ENCODE measurements at places on chromosomes 5 and 9.

DNA sequence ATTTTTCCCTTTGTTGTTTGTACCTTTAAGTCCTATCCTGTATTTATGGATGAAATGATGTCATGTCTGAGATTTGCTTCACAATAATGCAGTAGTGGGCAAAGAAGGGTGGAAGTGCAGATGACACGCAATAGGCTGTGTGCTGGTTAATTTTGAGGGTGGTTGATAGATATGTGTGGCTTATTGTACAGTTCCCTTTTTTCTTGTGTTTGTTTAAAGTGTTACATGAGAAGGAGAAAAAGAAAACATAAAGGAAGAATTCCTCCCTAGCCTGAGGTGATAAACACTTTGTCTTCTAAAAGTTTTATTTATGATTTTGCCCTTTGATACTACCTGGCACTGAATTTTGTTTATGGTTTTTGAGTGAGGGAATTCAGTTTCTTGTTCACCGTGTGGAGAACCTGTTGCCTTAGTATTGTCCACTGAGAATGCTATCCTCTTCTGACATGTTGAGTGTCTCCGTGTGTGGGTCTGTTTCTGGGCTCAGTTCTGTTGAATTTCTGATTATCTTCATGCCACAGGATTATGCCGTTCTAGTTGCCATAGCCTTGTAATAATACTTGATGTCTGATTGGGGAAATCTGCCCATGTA, 52.3 kb upstream of the FAM120AOS start:
- no peak for DNase-seq

DNA sequence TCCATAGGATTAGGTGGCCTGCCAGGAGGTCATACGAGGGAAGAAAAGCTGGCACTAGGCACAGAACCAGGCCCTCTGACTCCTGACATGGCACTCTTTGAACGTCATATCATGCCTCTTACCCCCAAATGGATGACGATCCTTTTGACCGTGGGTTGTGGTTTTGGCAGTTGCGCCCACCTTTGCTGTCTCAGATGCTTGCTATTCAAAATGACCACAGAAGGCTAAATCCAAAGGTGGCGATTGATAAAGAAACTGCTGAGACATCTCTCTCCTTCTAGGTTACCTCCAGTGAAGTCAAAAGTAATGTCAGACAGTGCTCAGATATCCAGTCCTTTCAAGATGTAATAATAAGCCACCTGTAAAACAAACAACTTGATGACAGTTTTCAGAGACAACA, 385.0 kb downstream of the EFNA5 start:
- no peak for DNase-seq

- DNase-seq, result no peak
Observed at GRCh38 chr5:149126906-149127305, 14.4 kb upstream of the ABLIM3 start.

DNA sequence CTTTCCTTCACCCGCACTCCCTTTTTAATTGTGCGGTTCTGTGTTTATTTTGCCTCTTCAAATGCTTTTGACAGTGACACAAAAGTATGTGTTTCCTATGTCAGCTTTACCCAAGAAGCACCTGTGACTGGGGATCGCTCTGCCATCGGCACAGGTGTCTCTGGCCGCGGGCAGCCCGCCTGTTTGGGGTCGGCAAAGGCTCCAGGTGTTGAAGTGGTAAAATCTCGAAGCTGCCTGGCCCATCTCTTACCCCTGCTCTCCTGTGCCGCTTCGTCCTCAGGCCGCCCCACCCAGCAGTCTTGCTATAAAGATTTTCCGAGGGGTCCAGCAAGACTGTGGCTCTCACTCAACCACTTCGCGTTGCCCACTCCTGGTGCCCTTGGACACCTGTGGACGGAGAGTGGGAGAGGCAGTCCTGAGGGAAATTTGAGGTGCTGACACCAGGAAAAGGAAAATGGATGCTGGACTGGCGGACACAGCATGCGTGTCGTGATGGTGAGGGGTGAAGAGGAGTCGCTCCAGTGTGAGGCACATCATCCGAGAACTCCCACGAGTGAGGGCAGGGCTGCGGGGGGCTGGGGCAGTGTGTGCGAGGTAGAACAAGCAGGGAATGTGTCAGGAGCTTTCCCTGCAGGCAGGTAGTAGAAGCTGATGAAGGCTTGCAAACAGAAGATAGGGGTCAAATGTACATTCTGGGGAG, 29.1 kb upstream of the CEP72 start:
- DNase-seq, result no peak

DNA sequence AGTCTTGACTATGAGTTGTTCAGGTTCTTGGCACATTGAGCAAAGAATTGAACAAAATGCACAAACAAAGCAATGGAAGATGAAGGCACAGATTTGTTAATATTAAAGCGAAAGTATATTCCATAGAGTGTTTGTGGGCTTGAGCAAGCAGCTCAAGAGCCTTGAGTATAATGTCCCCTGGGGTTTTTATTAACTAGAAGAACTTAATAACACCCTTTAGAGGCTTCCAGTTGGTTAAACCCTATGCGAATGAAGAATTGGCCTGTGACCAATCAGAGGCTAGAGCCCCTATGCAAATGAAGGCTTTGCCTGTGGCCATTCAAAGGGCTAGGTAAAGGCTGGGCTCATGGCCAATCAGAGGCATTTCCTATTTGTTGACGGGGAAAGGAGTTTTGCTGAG, 135.3 kb upstream of the IL12B start:
- DNase-seq, result no peak

DNA sequence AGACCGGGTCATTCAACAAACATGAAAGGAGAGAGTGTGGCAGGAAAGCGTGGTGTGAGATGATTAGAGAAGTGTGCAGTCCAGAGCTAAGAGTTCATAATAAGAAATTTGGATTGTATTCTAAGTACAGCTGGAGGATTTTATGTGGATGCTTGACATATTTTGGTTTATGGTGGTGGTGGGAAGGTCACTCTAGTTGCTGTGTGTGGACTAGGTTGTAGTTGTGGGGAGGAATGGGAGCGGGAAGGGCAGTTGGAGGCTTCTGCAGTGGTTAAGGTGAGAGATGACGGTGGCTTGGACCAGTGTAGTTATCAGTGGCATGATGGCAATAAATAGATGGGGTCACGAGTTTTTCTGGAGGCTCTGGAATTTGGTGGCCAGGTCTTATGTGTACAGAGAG, 45.7 kb upstream of the GPR151 start:
- no peak for DNase-seq

GRCh38 chr9:137783521-137783920, 94.1 kb upstream of the CACNA1B start:
- no peak for DNase-seq

GRCh38 chr5:79964136-79964535, 26.9 kb downstream of the MTX3 start:
- DNase-seq, result no peak

DNA sequence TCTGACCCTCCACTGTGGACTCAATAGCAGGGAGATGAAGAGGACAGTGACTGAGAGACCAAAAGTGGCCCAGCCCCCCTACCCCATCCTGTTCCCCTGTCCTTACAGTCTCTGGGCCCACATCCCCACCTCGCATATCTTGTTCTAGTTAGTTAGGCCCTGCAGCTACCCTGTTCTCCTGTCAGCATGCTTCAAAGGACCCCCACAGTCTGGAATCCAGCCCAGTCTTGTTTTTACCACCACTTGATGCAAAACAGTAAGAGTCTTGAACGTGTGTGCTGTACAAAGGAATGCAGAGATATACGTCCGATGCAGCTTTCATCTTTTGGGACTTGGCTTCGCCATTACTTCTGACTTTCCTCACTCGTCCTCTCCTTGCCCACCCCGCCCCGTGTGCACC, 12.2 kb upstream of the POMT1 start:
- no peak for DNase-seq

DNA sequence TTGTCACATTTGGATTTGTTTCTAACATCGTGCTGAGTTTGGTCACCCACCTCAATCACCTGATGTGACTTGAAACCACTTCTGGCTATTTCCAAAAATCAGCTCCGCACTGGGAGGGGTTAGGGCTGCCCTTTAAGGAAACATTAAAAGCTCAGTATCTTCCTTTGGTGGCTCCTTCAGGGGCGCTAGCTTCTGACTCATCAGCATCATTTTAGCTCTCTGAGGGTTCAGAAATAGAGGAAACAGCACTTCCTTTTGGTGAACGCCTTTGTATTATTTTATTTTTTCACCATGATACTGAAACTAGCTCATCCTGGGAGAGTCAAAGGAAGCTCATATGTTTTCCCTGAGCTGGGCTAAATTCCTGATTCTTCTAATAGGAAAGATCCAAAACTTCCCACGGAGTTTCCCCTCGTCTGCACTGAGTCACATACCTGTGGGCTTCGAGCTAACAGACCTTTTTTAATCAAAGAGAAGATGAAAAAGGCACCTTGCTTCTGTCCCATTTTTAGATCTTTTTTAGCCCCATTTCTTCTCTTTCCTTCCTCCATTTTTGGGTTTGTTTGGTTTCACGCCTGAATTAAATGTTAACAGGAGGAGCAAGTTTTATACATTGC, 48.2 kb downstream of the ROPN1L start:
- no peak for DNase-seq

DNA sequence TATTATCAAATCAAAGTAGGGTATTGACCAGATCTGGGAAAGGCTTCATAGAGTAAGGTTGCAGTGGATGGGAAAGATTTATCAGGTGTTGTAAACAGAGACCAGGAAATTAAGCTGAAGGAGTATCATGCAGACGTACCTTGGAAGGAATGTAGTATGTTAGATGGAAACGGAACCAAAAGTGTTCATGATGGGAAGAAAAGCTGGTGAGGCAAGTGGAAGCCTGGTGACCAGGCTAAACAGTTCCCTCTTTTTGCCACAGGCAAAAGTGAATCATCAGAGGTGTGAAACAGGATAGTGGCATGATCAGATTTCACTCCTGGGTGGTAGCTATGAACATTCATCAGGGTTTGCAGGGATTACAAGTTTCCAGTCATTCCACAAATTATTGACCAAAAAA, 780.1 kb upstream of the DMAC1 start:
- DNase-seq, result no peak

DNA sequence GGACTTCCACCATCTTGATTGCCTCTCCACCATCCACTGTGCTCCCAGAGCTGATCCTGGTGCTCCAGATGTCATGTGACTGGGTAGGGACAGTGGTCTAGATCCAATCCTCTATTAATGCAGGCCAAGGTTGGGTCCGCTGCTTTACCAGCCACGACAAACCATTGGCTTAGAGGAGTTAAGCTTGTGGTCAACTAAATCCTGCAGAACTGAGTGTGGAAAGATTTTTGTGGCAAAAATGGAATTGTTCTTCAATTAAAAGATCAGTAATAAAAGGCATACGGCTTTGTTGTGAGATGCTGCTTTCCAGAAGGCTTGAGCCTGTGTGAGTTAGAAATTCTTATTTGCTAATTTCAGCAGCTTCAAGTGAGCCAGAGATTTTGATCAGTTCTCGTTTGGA, 30.7 kb downstream of the SLC1A3 start:
- DNase-seq, result no peak

DNA sequence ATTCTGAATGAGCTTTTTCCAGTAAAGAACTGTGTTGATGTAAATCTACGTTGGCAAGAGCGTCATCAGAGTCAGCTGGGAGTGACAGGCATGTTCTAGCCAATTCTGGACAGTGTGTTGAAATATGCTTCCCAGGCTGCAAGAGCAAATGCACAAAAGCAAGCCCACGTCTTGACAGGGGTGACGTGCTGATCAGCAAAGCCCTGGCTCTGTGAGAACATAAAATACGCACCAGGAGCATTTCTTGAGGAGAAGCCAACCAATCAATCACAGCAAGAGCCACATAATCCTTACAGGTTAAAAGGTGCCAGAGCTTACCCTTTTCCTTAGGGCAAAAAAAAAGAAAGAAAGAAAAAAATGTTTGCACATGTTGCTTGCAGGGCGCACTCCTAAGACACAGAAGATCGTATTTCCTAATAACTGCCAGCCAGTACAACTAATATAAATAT, 148.1 kb downstream of the PDE4D start:
- no peak for DNase-seq

GRCh38 chr9:96376891-96377874, 6.3 kb downstream of the SLC35D2 start:
- DNase-seq, result no peak

GRCh38 chr5:125603321-125603720, 819.9 kb upstream of the GRAMD2B start:
- DNase-seq, result no peak

- DNase-seq, result no peak
Observed at GRCh38 chr9:79633558-79633957, 61.8 kb downstream of the TLE4 start.

- DNase-seq, result no peak
Observed at GRCh38 chr5:88049156-88049555, 219.5 kb downstream of the TMEM161B start.

- DNase-seq, result no peak
Observed at GRCh38 chr5:60207040-60207439, 313.5 kb upstream of the PDE4D start.

DNA sequence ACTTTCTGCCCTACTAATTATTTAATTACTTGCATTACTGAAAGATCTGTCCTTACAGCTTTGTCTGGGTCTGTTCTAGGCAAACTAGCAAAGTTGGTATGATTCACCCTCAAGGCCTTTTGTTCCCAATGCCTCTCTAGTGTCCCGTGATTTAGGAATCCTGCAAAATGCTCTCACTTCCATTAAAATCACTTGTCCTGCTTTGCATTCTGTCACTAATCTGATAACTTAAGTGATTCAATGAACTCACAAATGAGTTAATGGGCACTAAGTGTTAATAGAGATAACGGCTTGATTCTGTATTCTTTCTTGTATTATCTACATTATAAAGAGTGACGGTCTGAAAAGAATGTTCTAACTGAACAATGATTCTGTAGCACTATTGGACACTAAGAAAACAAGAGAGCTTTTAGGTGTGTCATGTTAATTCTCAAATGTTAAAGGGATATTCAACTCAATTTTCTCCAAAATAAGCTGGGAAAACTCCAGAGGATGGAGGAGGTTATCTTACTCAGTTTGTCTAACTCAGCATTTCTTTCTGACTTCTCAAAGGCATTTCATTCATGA, 697.3 kb downstream of the CETN3 start:
- DNase-seq, result no peak

DNA sequence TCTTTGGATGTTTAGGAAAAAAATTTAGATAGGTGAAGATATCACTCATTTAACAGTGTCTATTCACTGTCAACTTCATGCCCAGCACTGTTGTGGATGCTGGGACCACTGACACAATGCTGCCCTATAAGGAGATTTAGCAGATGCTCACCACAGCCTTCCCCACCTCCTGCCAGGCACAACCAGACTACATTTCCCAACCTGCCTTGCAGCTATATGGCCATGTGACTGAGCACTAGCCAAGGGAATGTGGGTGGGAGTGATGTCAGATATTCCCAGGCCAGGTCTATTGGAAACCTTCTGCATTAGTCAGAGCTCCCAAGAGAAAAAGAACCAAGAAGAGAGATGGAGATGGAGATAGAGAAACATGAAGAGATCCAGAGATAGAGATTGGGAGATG, 302.6 kb upstream of the TAS2R1 start:
- no peak for DNase-seq

GRCh38 chr9:5578698-5579085, 50.2 kb upstream of the RIC1 start:
- no peak for DNase-seq

DNA sequence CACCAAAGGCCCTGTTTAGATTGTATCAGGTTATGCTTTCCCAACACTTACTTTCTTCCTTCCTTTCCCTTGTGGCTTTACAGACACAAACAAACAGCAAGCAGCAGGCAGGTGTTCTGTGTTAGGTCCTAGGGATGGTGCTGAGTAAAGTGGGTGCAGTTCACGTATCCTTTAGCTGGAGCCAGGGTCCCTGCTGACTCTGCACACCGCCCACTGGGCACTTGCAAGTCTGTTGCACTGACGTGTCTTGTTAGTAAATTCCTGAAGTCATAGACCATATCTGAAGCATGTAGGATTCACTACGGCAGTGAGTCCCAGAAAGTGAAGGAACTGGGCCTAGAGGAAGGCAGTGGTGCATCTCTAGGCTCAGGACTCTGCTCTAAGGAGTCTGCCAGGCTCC, 96.5 kb downstream of the DAPK1 start:
- no peak for DNase-seq

- DNase-seq, result peak; percentile 25
Observed at GRCh38 chr5:132019857-132020555, 8.5 kb upstream of the ACSL6 start.
